Astrocyte (in vitro differentiated cells and primary cell): ENCODE measurements at places on chromosomes 1 and 21. TPM values are rescaled to one million over a fixed set of nuclear protein-coding genes. Genes with fewer than 3 reads are reported as not detected.

DNA sequence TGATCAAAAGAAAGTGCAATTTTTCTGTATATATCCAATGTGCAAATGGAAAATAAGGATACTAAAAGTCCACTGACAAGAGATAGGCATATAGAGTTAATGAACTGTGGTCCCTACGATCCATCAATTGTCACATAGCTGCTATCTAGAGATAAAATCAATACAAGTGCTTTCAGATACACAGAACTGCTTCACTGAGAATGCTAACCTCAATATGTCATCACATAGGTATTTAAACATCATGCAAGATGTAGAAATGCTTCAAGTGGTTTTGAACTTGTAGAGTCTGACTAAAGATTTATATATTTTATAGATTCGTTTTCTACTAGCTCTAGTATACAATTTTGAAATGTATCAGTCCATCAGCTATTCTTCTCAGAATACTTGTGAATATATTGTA is 1604.7 kb downstream of the PLA2G4A start:
- peak; percentile 66 for DNase-seq

GRCh38 chr1:40755067-40755466 is 28.5 kb upstream of the KCNQ4 start:
- no peak for DNase-seq

- peak; percentile 62 for DNase-seq
These were observed 126.4 kb upstream of the GALNT2 start for GRCh38 chr1:229940684-229941083.

DNA sequence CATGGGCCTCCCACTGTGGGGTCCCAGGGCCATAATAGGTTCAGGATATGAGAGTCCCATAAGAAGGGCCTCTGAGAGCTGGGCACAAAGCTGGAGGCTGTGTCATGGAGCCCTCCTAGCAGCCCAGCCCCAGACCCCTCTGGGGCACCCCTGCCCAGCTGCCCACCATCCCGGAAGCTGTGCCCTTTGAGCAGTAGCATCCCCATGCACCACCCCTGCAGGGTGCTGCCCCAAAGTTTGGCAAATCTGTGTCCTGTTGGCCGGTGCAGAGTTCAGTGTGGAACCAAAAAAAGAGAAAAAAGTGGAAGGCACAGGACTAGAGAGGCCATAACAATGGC is 17.6 kb downstream of the TNNT2 start:
- no peak for DNase-seq

GRCh38 chr1:33055210-33056008 is 18.7 kb upstream of the AK2 start:
- peak; percentile 82 for DNase-seq

BTBD8 gene
- 1.4 and 1.8 TPM in 2 replicates for total RNA-seq

PRAMEF26 gene
- total RNA-seq, result not detected in 2 replicates

TSPEAR gene
- total RNA-seq, result not detected in 2 replicates
